ENCODE measurements at places on chromosomes 13 and 19. TPM values are rescaled to one million over a fixed set of nuclear protein-coding genes. Genes with fewer than 3 reads are reported as not detected.

DNA sequence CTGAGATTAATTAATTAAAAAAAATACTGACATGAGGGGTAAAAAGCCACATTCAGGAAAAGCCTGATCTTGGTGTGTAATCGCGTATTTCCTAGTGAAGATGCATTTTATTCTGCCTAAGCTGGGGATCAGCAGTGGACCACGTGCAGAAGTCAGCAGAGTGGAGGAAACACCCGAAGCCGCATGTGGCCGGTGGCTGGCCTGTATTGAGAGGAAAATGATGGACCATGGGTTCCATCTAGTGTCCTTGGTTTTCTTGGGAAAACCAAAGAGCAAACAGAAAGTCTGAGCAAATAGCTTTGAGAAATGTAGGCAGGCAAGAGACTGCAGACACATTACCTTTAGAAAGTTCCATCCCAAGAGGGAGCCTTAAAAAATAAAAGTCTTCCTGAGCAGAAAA lies 23.7 kb upstream of the SHISA2 start:
- no peaks in the 10 kb centered on the region for H3K4me1 ChIP-seq
- DNase-seq, result no peak
- H3K4me3 ChIP-seq, result no peak overlapping the region

DNA sequence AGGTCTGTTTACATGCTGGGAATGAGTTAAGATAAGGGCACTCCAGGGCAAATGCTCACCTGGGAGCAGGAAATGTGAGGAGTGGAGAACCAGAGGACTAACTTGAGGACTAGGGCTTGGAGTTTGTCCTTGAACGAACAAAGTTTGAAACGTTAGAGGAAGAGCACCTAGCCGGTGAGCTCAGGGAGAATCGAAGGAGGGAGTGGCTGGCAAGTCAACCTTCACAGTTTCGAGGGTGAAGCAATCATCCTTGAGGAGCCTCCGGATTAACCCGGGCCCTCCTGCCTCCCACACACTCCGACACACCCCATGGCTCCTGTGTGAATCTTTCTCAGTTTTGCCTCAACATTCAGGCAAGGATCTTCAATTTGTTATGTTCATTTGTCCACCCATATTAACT lies 58.6 kb downstream of the LMO7 start:
- no peaks in the 10 kb centered on the region for H3K4me1 ChIP-seq
- no peaks in the 10 kb centered on the region for H3K27me3 ChIP-seq
- H3K36me3 ChIP-seq, result no peaks in the 10 kb centered on the region
- no peak for DNase-seq
- no peak overlapping the region for H3K4me3 ChIP-seq
- no peak overlapping the region for H3K27ac ChIP-seq

GRCh38 chr19:51607920-51608562 lies 22.2 kb downstream of the SIGLEC5 start:
- peaks cover 28% of the 10 kb centered on the region for H3K4me1 ChIP-seq
- H3K4me3 ChIP-seq, result no peak overlapping the region
- no peaks in the 10 kb centered on the region for H3K36me3 ChIP-seq
- peak; percentile 94 for DNase-seq

DNA sequence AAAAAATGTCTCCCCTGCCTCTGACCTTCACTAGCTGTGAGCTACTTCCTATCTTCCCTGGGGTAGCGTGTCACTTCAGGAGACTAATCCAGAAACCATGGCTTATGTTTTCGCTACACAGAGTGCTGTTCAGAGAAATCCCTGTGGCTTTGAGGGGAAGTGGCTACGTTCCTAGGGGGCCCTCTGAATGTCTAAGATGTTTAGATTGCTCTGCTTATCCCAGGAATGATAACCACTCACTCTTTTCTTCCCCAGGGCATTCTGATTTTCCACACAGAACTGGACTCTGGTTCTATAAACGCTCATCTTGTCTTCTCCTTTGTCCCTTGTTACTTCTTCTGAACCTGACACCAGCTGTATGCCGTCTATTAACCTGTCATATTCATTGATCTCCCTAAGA lies 572.5 kb downstream of the OLFM4 start:
- H3K36me3 ChIP-seq, result no peaks in the 10 kb centered on the region
- no peaks in the 10 kb centered on the region for H3K27me3 ChIP-seq
- no peak overlapping the region for H3K27ac ChIP-seq
- no peak for DNase-seq
- no peaks in the 10 kb centered on the region for H3K4me1 ChIP-seq

- no peak overlapping the region for H3K4me3 ChIP-seq
- no peaks in the 10 kb centered on the region for H3K27me3 ChIP-seq
These were observed 112.5 kb downstream of the MYO16 start for GRCh38 chr13:108741930-108742329.

- no peak overlapping the region for H3K4me3 ChIP-seq
- peaks cover 55% of the 10 kb centered on the region for H3K4me1 ChIP-seq
- peaks cover 32% of the 10 kb centered on the region for H3K36me3 ChIP-seq
These were observed 21.6 kb downstream of the VASP start for GRCh38 chr19:45528744-45529419.

GRCh38 chr19:4800591-4801081 lies 9.1 kb downstream of the FEM1A start:
- peaks cover 36% of the 10 kb centered on the region for H3K36me3 ChIP-seq
- H3K4me1 ChIP-seq, result peaks cover 19% of the 10 kb centered on the region

GRCh38 chr13:83223546-83223945 lies 658.7 kb downstream of the SLITRK1 start:
- no peaks in the 10 kb centered on the region for H3K4me1 ChIP-seq
- H3K36me3 ChIP-seq, result no peaks in the 10 kb centered on the region
- DNase-seq, result no peak
- H3K27ac ChIP-seq, result no peak overlapping the region

DNA sequence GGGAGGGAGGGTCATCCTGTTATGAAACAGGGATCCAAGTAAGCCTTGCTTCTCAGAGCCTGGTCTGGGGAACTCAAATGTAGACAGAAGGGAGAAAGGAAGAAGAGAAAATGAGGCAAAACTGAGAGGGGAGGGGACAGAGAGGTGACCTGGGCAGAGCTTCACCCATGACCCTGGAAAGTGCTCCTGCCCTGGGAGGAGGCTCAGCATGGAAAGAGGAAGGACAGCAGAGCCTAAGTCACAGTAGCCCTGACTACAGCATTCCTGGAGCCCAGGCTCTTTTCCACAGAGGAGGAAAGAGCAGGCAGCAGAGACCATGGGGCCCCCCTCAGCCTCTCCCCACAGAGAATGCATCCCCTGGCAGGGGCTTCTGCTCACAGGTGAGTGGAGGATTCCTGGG lies at the start of gene CEACAM3:
Gene CEACAM3, plus strand, starts transcription at position 226 of the 400 bp plus-strand sequence. Its CDS starts 91 bp downstream, at position 317.
- H3K4me1 ChIP-seq, result no peaks in the 10 kb centered on the region
- H3K36me3 ChIP-seq, result no peaks in the 10 kb centered on the region
- H3K27ac ChIP-seq, result no peak within 1 kb of the TSS
- peaks cover 8% of the 10 kb centered on the region for H3K27me3 ChIP-seq

DNA sequence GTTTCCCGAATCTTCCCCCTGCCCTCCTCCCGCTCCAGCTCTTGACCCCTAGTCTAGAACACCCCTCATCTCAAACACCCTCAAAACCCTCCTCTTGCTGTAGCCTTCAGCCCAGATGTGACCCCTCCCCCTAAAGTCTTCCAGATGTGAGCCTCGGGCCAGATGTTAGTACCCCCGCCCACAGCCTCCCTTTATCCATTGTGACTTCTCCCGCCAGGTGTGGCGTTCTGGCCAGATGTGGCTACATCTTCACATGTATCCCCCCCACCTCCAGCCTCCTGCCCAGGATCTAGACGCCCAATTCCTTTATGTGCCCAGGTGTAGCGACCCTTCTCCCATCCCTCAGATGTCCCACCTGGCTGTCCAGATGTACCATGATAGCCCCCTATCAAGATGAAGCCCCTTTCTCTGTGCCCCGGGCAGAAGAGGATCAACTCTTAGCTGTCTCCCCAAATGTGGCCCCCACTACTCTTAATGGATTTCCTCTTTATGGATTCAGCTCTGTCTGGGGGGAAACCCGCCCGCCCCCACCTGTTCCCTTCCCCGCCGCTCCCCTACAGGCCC lies 517 bp upstream of the LTBP4 start:
- H3K4me3 ChIP-seq, result peak overlapping the region; percentile 75
- H3K36me3 ChIP-seq, result no peaks in the 10 kb centered on the region
- H3K27me3 ChIP-seq, result peaks cover 55% of the 10 kb centered on the region
- peaks cover 57% of the 10 kb centered on the region for H3K4me1 ChIP-seq
- DNase-seq, result no peak
- H3K27ac ChIP-seq, result no peak overlapping the region

DNA sequence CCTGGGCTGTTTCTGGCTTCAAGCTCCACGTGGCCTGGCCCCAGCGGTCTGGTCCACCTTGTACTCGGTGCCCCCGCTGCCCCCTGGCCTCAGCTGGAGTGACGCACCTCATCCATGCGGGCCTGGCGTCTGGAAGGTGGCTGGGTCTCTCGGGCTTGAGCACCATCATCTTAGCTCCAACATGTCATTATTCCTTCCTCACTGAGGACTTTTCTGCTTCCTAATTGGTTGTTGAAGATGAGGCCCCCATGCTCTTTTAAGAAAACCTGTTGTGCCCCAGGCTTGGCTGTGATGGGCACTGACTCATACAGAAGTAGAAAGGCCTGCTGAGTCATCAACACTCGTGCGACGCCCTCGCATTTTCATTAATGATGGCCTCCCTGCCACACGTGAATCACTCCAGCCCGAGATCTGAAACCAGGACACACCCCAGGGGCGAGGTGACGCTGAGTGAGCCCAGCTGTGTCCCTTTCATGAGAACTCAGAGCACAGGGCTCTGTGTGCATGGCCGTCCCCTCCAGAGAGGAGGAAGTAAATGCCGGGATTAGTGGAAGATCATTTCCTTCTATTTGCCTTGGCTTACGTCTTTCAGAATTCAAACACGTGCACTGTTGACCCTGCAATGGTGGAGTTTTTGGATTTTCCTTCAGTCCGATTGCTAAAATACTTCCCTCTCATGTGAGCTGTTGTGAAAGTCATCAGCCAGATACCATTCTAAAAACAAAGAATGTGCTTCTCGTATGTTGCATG lies 14.0 kb upstream of the GJA3 start:
- peaks cover 9% of the 10 kb centered on the region for H3K4me1 ChIP-seq
- no peak overlapping the region for H3K4me3 ChIP-seq
- H3K27ac ChIP-seq, result no peak overlapping the region
- no peaks in the 10 kb centered on the region for H3K36me3 ChIP-seq
- H3K27me3 ChIP-seq, result peaks cover 37% of the 10 kb centered on the region

GRCh38 chr19:50461066-50461875 lies 15.0 kb upstream of the EMC10 start:
- DNase-seq, result peak; percentile 82
- peaks cover 15% of the 10 kb centered on the region for H3K4me1 ChIP-seq
- H3K27me3 ChIP-seq, result peaks cover 54% of the 10 kb centered on the region
- H3K27ac ChIP-seq, result no peak overlapping the region
- no peaks in the 10 kb centered on the region for H3K36me3 ChIP-seq
- no peak overlapping the region for H3K4me3 ChIP-seq

GRCh38 chr19:41599175-41599966 lies 23.4 kb downstream of the CEACAM21 start:
- peak; percentile 44 for DNase-seq
- no peaks in the 10 kb centered on the region for H3K27me3 ChIP-seq
- H3K4me3 ChIP-seq, result no peak overlapping the region
- H3K36me3 ChIP-seq, result no peaks in the 10 kb centered on the region

GRCh38 chr13:101455863-101456262 lies 3.4 kb downstream of the ITGBL1 start:
- no peak for DNase-seq
- no peak overlapping the region for H3K27ac ChIP-seq
- no peaks in the 10 kb centered on the region for H3K36me3 ChIP-seq
- no peaks in the 10 kb centered on the region for H3K4me1 ChIP-seq
- peaks cover 7% of the 10 kb centered on the region for H3K27me3 ChIP-seq
- H3K4me3 ChIP-seq, result no peak overlapping the region

GRCh38 chr19:48970923-48971395 lies 5.8 kb downstream of the FTL start:
- peaks cover 3% of the 10 kb centered on the region for H3K36me3 ChIP-seq
- H3K27ac ChIP-seq, result peak overlapping the region; percentile 41
- H3K27me3 ChIP-seq, result no peaks in the 10 kb centered on the region
- peaks cover 45% of the 10 kb centered on the region for H3K4me1 ChIP-seq

Gene ACER1
- polyA plus RNA-seq, result 0.12 TPM

Gene PRR22
- 10.6 TPM for polyA plus RNA-seq

Gene IRF2BP1
- polyA plus RNA-seq, result 19.9 TPM

Gene DHDH
- 1.2 TPM for polyA plus RNA-seq

Gene CEACAM3
- 0.55 TPM for polyA plus RNA-seq

Gene CYP2A6
- polyA plus RNA-seq, result not detected

Gene PBX4
- 15.0 TPM for polyA plus RNA-seq

Gene SYCN
- not detected for polyA plus RNA-seq

Data from spleen (tissue), 13 donors.